ENCODE measurements at places on chromosomes 6 and 20. TPM values are rescaled to one million over a fixed set of nuclear protein-coding genes. Genes with fewer than 3 reads are reported as not detected.

The TUBB1 gene
- 0.17 TPM for total RNA-seq

The RAMACL gene
- total RNA-seq: 0.31 TPM

The PGC gene
- not detected for total RNA-seq

The PRRT1 gene
- total RNA-seq: 1.5 TPM

The SLC35B3 gene
- 12.8 TPM for total RNA-seq

The ADGRF4 gene
- total RNA-seq: 0.09 TPM

The PACRG gene
- total RNA-seq: 4.8 TPM

The ACTR5 gene
- 3.5 TPM for total RNA-seq

The PTK7 gene
- 5.8 TPM for total RNA-seq

The MYO6 gene
- total RNA-seq: 7.1 TPM

The SIRPB1 gene
- total RNA-seq: 7.2 TPM

The EDN1 gene
- 1.8 TPM for total RNA-seq

The PROKR2 gene
- not detected for total RNA-seq

The NMBR gene
- not detected for total RNA-seq

The PNLDC1 gene
- not detected for total RNA-seq

The SNAP25 gene
- 2.1 TPM for total RNA-seq

The GPR6 gene
- total RNA-seq: not detected

The MOG gene
- total RNA-seq: 2.1 TPM

- DNase-seq: no peak
These were observed 90.4 kb downstream of the BMP2 start for GRCh38 chr20:6857927-6858326.

DNA sequence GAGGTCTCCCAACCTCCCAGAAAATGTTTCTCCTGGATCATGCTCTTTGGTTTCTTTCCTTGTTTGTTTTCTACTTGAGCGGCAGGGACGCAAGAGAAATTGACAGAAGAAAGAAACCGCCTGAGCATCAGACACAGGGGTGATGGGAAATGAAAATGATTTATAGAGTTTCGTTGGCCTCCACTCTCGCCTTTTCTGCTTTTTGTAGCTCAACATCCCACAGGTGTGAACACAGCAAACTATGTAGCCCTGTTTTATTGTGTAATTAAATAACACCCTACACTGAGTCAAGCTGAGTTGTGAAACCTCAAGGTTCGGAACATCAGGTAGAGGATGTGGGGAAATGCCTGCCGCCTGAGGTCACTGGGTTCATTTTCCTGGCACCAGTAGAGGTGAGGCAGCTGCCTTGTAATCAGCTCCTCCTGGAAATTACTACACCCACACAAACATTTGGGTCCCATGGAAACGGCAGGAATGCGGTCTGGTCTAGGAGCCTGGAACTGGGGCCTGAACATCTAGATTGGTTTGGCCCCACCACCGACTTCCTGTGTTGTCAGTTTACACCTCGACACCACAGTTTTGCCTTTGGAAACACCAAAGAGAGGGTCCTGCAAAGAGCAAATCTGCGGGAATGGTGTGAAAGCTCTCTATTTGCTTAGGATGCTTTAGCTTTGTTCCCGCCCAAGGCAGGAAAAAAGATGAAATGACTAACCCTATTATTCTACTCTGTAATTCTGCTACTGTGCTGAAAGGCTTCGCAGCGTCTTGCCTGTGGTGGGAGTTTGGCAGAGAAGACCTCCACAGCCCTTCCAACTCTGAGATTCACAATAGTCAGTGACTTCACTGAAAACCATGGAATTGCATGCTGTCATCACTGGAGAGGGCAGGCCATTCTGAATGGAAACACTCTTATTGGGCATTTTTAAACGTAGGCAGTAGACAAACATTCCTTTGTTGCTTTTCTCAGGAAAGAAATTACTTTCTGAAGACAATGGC is 53.0 kb downstream of the ADAT2 start:
- peak; percentile 65 for DNase-seq

- no peak for DNase-seq
These were observed 9.0 kb downstream of the TEAD3 start for GRCh38 chr6:35487658-35488516.

DNA sequence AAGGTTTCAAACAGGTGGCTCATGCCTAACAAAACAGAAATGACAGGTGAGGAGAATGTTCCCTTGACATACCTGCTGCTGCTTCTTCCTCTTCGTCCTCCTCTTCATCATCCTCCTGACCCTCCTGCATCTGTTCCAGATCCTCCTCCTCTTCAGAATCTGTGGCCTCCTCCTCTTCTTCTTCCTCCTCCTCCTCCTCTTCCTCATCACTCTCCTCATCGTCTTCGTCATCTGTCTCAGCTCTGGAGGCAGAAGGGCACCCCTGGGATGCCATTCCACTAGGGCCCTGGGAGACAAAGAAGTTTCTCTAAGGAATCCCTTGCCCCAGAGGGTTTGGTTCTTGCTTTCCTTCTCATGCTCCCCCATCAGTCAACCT is 2.4 kb upstream of the ZBTB22 start:
- no peak for DNase-seq

- no peak for DNase-seq
These were observed 46.3 kb downstream of the OR2B2 start for GRCh38 chr6:27865850-27866356.

DNA sequence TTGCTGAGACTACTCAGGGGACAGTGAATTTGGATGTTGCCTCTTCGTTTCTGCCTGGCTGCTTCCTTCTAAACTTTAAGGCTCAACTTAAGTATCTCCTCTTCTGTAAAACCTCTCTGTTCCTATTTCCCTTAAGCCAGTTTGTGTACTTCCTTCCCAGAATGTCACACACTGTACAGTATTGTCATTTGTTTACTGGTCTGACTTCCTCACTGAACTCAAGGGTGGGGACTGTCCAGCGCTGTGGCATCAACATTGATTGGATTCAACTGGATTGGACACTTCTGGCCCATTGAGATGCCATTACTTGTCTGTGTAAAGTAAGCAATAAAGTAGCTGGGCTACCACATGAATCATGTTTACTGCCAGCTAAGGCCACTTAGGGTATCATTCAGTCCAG is 69.7 kb downstream of the ANKS1A start:
- no peak for DNase-seq

DNA sequence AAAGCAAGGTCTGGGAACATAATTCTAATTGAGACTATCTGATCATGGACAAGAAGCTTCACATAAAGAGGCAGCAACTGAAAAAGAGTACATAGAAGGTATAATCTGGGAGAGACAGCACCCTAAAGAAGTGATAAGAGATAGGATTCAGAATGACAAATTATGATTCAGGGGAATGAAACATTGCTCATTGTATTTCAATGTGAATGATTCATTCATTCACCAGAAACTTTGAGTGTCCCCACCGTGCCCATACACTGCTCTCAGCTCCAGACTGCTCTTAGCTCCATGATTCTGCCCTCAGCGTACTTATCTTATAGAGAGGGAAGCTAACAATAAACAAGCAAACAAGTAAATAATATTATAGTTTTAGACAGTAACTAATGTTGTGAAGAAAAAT is 329.3 kb upstream of the IRAK1BP1 start:
- no peak for DNase-seq

- DNase-seq: no peak
These were observed 238.5 kb downstream of the HDGFL1 start for GRCh38 chr6:22807818-22808217.

DNA sequence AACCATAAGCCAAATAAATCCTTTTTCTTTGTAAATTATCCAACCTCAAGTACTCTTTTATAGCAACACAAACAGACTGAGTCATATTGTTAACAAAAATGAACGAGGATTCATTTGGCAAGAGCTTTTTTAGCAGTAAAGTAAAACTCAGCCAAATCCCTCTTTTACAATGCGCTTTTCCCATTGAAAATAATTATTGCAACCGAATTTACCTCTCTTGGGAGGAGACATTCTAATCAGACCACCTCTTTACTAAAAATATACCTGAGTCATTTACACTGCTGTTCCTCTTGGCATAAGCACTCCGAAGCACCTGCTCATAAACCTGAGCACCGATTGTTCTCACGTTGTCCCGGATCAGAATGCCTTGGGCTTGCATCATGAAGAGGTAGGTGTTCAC is 57.4 kb downstream of the B4GALT5 start:
- no peak for DNase-seq

GRCh38 chr20:5797843-5798462 is 47.8 kb downstream of the SHLD1 start:
- DNase-seq: peak; percentile 63

DNA sequence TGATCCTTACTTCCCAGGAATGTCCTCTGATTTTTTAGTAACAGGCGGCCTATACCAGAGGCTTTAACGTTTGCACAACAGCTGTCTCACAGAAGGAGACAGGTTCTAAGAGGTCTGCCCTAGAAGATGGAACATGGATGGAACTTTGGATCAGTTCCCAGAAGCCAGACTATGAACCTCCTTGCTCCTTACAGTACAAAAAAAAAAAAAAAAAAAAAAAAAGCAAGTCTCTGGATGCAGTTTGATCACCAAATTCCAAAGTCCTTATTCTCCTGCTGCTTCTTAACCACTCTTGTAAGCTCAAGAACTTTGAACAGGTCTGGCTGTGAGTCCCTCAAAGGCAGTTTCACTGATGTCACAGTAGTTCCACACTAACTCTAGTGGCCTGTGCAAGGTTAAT is 2.0 kb upstream of the TRMT11 start:
- DNase-seq: no peak

DNA sequence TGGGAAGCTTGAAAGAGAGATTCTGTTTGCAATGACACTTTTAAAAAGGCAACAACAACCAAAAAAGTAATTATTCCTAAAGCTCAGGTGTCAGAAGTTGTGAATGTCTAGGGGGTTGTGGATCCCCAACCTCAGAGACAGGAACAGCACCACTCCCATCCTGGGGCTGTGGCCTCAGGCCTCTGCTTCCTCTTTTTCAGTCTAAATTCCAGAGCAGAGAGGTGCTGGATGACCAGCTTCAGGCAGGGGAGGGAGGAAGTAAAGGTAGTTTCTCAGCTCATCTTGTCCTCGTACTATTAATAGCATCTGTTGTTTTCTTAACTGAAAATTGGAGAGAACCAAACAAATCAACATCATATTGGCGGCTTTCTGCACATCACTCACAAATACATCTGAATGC is 8.3 kb downstream of the NT5E start:
- DNase-seq: no peak

- no peak for DNase-seq
These were observed 414.6 kb downstream of the CDH26 start for GRCh38 chr20:60372822-60373221.

- peak; percentile 74 for DNase-seq
These were observed 67.1 kb upstream of the ZNFX1 start for GRCh38 chr20:49344975-49345374.

DNA sequence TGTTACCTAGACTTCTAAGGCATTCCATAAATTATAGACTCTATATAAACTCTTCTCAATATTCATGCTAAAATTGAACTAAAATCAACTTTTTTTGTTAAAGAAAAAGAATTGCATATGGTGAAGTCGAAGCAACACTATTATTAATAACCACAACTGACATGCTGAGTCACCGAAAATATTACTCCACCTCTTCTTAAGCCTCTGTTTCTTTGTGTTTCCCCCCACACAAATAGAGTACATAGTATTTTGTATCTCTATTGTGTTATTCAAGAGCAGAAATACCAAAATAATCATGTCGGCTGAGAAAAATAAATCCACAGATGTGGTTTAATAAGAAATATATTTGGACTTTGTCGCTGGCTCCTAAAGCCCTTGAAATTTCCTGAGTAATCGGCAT is 23.8 kb downstream of the TFB1M start:
- DNase-seq: no peak

GRCh38 chr20:1934721-1935573 is 39.7 kb downstream of the SIRPA start:
- DNase-seq: peak; percentile 94

DNA sequence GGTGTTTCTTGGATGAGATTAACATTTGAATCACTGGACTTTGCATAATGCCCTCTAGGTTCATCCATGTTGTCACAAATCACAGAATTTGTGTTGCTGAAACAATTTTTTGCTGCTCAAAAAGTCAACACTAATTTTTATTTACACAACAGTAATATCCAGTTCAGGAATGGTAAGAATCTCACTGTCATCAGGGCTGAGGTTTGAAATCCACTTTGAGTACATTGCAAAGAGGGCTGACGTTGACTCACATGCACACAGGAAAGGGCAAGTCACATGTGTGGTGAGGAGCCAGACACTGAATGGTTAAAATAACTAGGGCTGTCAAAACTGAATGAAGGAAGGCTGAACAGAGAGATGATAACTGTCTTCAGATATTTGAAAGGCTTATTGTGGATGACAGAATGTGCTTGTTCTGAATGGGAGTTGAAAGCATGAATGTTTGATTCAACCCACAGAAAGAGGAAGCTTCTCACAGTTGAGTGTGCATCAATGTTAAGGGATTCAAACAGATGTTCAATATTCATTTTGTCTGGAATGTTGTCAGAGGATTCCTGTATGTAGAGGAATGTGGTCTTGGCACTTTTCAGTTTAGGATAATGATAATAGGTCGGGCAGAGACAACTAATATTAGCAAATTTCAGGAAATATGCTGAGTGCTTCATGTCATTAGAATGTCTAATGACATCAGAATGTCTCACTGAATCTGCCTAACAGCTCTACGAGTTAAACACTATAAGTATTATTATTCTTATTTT is 3.6 kb upstream of the ADGRG6 start:
- DNase-seq: no peak

GRCh38 chr20:37781626-37782025 is 87.8 kb downstream of the CTNNBL1 start:
- no peak for DNase-seq

GRCh38 chr20:62132421-62132820 is 10.1 kb downstream of the LSM14B start:
- DNase-seq: no peak

- no peak for DNase-seq
These were observed 40.5 kb upstream of the NKX2-4 start for GRCh38 chr20:21437816-21438215.

DNA sequence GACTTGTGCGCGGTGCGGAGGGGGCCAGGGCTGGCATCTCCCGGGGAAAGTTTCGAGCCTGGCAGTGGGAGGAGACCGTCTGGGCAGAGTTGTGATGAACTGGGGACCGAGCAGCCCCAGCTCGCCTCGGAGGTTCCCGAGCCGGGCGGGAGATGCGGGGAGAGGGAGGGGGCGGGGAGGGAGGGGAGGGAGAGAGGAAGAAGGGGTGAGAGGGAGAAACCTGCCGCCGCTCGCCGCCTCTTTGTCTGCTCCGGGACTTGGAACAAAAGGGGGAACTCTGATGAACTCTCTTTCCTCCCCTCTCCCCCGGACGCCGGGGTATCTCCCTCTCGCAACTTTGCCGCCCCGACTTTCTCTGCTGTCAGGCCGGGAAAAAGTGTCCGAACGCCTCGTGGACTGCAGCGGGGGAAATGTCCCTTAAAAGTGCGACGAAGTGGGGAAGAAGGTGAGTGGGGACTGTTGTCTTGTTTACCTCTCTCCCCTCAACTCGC is 72.7 kb downstream of the SOX4 start:
- DNase-seq: peak; percentile 26

- DNase-seq: no peak
These were observed 4.2 kb downstream of the MMP9 start for GRCh38 chr20:46012921-46013320.

GRCh38 chr6:1080453-1081337 is 231.2 kb upstream of the FOXQ1 start:
- no peak for DNase-seq

GRCh38 chr6:133641104-133641503 is 247.8 kb upstream of the TCF21 start:
- no peak for DNase-seq
